ENCODE measurements at places on chromosomes 11 and 22.

GRCh38 chr11:105610871-105611571 lies 1.1 kb downstream of the GRIA4 start:
- no peak for DNase-seq

GRCh38 chr11:15551901-15552851 lies 437.5 kb downstream of the INSC start:
- DNase-seq = no peak

GRCh38 chr11:134823970-134824369 lies 411.9 kb upstream of the B3GAT1 start:
- no peak for DNase-seq

GRCh38 chr11:129881570-129882170 lies 13.7 kb downstream of the NFRKB start:
- DNase-seq = no peak

- no peak for DNase-seq
These were observed 4.2 kb upstream of the LIF start for GRCh38 chr22:30250661-30251267.

- no peak for DNase-seq
These were observed 35.9 kb upstream of the GRK2 start for GRCh38 chr11:67230406-67230805.

GRCh38 chr11:118059246-118059940 lies 17.5 kb upstream of the TMPRSS4 start:
- DNase-seq = no peak

DNA sequence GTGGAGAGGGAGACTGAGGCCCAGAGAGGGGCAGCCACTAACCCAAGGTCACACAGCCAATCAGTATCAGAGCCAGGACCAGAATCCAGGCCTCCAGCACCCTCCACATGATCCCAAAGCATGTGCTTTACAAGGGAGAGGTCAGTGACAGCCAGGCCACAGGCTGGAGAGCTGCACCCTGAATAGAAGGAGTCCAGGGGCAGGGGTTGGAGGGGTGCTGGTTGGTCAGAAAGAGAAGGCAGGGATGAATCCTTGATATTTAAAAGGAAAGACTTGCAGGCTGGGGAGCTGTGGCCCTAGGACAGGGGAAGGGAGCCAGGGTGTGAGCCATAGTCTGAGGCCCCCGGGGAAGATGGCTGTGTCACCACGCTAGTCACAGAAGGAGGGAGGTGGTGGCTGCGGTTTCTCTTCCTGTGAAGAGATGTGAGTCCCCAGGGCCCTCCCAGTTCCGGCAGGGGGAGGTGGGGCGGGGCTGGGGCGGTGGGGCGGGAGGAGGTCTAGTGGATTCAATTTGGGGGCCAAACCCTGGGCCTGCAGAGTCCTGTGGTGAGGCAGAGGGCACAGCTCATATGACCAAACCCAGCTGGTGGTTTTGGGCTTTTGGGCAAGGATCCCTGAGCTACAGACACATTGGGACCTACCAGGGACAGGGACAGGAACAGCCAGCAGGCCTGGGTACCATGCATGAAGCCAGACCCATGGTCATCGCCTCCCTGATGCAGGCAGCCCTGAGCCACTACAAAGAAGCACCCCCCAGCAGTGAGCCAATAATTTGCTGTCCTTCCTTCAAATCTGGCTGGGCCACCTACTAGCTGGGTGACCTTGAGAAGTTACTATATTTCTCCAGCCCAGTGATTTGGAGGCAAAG lies 14.0 kb downstream of the RAC2 start:
- DNase-seq = no peak

- DNase-seq = no peak
These were observed 2.2 kb downstream of the MRTFA start for GRCh38 chr22:40634119-40634903.

- no peak for DNase-seq
These were observed 5.6 kb upstream of the NDUFV1 start for GRCh38 chr11:67601098-67601497.

DNA sequence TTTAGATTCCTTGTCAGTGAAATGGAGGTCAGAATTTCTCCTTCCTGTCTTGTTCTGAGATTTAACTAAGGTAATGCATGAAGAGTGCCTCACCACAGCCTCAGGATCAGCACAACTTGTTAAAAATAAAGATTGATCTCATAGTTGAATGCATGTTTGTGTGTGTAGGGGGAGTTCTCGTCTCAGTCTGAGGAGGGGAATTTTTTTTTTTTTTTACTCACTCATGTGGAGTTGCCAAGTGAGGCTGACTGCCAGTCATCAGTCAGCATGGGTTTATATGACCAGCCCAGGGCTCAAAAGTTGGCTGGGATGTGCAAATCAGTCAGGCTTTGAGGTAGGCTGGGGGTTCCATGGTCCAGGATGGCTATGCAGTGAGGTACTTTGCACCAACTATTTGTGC lies 113.2 kb downstream of the FANCF start:
- no peak for DNase-seq

- DNase-seq = no peak
These were observed 20.3 kb downstream of the DEUP1 start for GRCh38 chr11:93350835-93351234.

- DNase-seq = no peak
These were observed 36.7 kb upstream of the B3GNT6 start for GRCh38 chr11:76997512-76997911.

- DNase-seq = no peak
These were observed 9.4 kb downstream of the NCF4 start for GRCh38 chr22:36870250-36870649.

GRCh38 chr11:28983780-28984179 lies 875.6 kb downstream of the METTL15 start:
- DNase-seq = no peak

DNA sequence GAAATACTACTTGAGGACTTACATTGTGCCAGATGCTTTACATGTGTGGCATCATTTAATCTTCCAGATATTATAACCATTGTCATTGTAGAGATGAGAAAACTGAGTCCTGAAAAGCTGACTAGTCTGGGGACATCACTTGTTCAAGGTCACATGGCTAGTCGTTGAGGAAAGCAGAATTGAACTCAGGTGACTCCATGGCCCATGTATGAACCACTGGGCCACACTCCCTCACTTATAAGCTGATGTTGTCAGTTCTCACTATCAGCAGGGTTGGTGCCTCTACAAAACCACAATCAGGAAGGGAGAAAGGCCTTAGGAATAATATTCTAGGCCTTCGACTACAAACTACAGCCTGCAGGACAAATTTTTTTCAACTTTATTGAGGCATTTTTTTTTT lies 26.1 kb upstream of the ADA2 start:
- DNase-seq = no peak

- DNase-seq = no peak
These were observed 33.0 kb downstream of the MOB2 start for GRCh38 chr11:1453611-1454034.

- no peak for DNase-seq
These were observed 37.8 kb downstream of the ARRB1 start for GRCh38 chr11:75313513-75314272.

DNA sequence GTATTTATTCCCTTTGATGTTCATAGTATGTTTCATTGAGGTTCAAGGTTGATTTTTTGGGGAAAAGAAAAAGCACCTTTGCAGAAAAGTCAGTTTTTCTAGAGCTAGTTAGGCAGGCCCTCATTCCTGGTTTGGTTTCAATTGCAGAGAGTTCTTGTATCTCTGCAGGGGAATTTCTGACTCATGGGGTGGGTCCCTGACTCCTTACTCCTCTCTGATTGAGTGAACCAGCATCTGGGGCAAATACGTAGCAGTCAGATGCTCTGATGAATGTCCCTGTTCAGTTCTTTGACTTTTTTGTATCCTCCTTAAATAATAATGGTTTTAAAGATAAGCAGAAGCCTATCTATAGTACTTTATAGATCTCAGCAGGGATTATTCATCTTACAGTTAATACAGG lies 7.7 kb upstream of the NCR3LG1 start:
- no peak for DNase-seq

DNA sequence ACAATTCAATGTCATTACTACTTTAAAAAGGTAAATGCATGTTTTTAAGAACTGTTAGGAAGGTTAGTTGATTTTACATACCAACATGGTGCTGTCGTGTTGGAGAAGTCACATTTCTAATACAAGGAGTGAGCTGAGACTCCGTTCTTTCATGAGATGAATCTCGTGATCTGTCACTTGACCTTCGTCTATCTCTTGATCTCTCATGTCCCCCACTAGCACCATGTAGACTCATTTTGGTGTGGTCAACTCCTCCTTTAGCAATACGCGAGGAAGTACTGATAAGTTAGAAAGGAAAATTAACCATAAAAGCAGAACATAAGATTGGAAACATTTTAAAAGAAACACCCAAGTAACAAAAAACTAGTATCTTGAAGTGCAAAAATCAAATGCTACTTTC lies 41.5 kb downstream of the BTBD10 start:
- DNase-seq = no peak

GRCh38 chr22:49733631-49734030 lies 94.0 kb downstream of the BRD1 start:
- no peak for DNase-seq

DNA sequence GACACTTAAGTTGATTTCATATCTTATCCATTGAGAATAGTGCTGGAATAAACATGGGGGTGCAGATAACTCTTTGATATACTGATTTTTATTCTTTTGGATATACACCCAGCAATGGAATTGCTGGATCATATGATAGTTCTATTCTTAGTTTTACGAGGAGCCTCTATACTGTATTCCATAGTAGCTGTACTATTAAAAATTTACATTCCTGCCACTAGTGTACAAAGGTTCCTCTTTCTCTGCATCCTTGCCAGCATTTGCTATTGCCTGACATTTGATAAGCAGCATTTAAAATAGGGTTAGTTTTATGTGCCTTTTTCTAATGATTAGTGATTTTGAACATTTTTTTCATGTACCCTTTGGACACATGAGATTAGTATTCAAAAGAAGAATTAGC lies 554.2 kb downstream of the JRKL start:
- no peak for DNase-seq

DNA sequence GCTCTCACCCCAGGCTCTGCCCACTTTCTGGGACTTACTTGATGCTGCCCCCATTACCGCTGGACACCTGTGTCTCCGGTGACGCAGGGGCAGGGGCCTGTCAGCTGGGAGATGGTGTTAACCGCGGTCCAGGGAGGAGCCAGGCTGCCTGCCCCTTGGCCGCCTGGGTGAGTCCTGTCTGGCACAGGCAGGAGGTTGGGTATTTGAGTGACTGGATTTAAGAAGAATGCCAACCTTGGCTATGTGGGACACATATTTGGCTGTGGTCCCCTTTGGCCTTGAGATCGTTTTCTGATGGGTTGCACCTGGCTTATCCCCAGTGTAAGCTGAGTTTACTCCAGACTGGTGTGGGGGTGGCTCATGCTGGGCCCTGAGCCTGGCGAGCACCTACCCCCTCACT lies 2.5 kb downstream of the MUC6 start:
- no peak for DNase-seq

GRCh38 chr11:119567688-119568582 lies 145.0 kb upstream of the THY1 start:
- no peak for DNase-seq
